ENCODE measurements at places on chromosomes 13 and 19. TPM values are rescaled to one million over a fixed set of nuclear protein-coding genes. Genes with fewer than 3 reads are reported as not detected.

DNA sequence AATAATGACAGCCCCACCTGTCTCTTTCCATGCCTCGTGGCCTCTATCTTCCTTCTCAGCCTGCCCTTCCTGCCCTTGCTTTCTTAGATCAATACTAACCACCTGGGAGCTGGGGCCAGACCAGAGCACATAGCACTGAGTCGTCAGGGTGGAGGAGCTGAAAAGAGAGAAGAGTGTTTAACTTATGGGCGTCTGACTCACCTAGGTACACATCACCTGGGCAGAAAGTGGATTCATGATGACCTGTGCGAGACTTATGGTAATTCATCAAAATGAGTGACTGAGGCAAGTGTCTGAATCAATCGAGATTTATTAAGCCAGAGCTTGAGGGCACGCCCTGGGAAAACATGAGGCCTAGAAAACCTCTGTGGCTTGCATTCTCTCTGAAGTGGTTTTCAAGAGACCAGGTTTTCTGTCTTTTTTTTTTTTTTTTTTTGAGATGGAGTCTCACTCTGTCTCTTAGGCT, 19.2 kb downstream of the CEACAM6 start:
- no peak overlapping the region for H3K4me3 ChIP-seq
- no peaks in the 10 kb centered on the region for H3K27me3 ChIP-seq
- DNase-seq, result no peak
- H3K36me3 ChIP-seq, result no peaks in the 10 kb centered on the region

DNA sequence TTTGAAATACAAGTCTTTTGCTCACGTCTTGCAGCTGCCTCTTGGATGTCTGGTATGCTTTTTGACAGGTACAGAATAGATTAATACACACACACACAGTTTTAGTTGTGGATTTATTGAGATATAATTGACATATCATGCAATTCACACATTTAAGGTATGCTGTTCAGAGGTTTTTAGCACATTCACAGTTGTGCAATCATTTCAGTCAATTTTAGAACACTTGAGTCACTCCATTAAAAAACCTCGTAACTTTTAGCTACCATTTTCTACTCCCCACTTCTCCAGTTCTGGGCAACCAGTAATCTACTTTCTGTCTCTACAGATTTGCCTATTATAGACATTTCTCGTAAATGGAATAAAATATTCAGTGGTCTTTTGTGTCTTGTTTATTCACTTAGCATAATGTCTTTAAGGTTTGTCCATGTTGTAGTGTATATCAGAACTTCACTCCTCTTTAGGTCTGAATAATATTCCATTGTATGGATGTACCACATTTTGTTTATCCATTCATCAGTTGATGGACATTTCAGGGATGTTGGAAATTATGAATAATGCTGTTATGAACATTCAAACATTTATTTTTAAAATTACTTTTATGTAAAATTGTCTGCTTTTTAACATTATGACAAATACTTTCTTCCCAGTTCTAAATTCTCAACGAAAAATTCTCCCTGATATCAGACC, 2.5 kb upstream of the ZMYM2 start:
- no peak overlapping the region for H3K4me3 ChIP-seq
- H3K27ac ChIP-seq, result no peak overlapping the region
- no peaks in the 10 kb centered on the region for H3K36me3 ChIP-seq
- no peak for DNase-seq

GRCh38 chr13:112770504-112770903, 80.7 kb downstream of the ATP11A start:
- no peaks in the 10 kb centered on the region for H3K36me3 ChIP-seq
- no peaks in the 10 kb centered on the region for H3K27me3 ChIP-seq
- no peak overlapping the region for H3K27ac ChIP-seq
- DNase-seq, result no peak
- no peaks in the 10 kb centered on the region for H3K4me1 ChIP-seq
- H3K4me3 ChIP-seq, result no peak overlapping the region

DNA sequence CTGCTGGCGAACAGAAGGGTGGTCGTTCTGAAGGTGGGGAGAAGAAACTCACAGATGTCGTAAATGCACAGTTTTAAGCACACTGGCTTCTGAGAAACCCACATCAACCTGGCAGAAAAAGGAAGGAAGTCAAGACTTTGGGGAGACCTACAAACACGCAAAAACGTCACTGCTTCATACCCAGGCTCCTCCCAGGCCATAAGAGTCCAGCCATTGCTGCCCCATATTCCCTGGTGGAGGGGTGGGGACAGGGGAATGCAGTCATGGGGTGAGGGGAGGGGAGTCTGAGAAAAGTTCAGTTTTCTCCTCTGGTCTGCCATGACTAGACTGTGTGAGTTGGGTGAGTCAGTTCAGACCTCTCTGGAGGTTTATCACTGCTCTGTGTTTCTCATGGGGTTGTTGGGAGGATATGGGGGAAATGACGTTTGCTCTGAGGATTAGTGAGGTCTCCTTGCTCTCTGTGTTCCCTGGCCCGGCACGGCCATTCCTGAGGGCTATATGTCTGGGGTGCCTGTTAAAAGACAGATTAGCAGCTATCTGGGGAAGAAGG, 139.0 kb downstream of the FLT1 start:
- H3K27me3 ChIP-seq, result no peaks in the 10 kb centered on the region
- no peak overlapping the region for H3K27ac ChIP-seq
- no peak for DNase-seq

GRCh38 chr13:30759748-30760147, 24.4 kb downstream of the ALOX5AP start:
- no peaks in the 10 kb centered on the region for H3K27me3 ChIP-seq
- no peaks in the 10 kb centered on the region for H3K36me3 ChIP-seq
- H3K27ac ChIP-seq, result no peak overlapping the region
- DNase-seq, result no peak
- no peaks in the 10 kb centered on the region for H3K4me1 ChIP-seq
- H3K4me3 ChIP-seq, result no peak overlapping the region

GRCh38 chr13:99988529-99989275, 7.1 kb downstream of the ZIC2 start:
- no peaks in the 10 kb centered on the region for H3K36me3 ChIP-seq
- H3K27ac ChIP-seq, result no peak overlapping the region
- DNase-seq, result no peak
- peaks cover 11% of the 10 kb centered on the region for H3K4me1 ChIP-seq
- H3K4me3 ChIP-seq, result no peak overlapping the region

The PABPC3 gene
- total RNA-seq, result not detected

DNA sequence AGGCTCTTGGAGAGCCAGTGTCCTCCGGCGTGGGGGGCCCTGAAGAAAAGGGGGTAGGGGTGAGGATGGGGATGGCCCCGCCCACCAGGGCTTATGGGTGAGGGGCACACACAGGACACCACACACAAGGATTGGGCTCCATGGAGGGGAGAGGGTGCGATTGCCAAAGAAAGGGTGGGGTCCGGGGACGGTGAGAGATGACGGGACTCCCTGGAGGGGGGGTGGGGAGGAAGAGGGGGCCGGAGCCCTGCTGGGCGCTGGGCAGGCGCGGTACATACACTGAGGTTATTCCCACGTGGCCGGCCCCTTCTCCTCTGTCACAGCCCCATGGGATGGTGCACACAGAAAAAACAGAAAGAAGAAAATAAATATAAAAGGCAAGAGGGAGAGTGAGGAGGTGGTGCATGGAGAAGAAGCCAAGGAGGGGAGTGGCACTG, 60.1 kb downstream of the IER2 start:
- no peaks in the 10 kb centered on the region for H3K27me3 ChIP-seq
- no peak overlapping the region for H3K4me3 ChIP-seq
- no peak for DNase-seq
- H3K36me3 ChIP-seq, result no peaks in the 10 kb centered on the region
- H3K4me1 ChIP-seq, result peaks cover 5% of the 10 kb centered on the region

- no peaks in the 10 kb centered on the region for H3K4me1 ChIP-seq
- H3K4me3 ChIP-seq, result no peak overlapping the region
- DNase-seq, result no peak
Measured at GRCh38 chr19:1582201-1582600, 10.5 kb downstream of the MBD3 start.

Data from vagina (tissue), 2 donors.